AG09319 (cell line): ENCODE measurements at places on chromosomes 12 and 14.
A peak's percentile ranks its signal among the peaks of the same experiment; 100 is the strongest.

- no peak for DNase-seq
These were observed 32.0 kb downstream of the MYL2 start for GRCh38 chr12:110888256-110888991.

- no peak for DNase-seq
These were observed 22.5 kb downstream of the YBX3 start for GRCh38 chr12:10700581-10700980.

DNA sequence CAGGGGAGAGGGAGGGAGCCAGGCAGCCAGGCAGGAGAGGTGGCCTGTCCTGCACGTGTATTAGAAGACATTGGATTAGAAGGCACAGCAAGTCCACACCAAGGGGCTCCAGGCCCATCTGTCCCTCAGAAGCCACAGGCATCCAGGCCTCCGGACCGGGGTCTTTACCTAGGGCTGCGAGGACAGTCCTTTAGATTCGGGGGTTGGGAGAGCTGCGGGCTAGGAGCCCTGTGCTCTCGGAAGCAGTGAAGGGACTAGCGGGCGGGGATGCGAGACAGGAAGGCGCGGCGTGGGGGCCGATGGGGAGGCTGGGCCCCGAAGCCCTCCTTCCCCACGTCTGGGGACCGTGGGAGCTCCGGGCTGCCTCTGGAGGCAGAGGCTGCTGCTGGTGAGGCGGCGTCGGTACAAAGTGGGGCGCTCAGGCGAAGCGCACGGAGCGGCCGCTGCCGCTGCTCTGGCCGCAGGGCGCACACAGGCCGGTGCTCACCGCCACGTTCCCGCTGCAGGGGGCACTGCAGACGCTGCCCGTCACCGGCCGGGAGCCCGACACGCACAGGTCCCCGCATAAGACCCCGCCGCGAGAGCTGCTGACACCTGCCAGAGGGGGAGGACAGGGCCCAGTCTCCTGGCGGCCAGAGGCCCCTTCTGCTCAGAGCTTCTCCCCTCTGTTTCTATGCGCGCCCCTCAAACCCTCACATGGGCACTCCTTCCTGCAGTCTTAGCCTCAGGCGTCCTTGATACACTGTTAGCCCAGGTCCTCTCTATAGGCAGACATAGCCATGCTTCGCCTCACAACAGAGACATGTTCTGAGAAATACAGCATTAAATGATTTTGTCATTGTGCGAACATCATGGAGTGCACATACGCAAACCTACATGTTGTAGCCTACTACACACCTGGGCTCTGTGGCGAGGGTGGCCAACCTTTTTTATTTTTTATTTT lies 17.3 kb downstream of the KRT7 start:
- DNase-seq: no peak

DNA sequence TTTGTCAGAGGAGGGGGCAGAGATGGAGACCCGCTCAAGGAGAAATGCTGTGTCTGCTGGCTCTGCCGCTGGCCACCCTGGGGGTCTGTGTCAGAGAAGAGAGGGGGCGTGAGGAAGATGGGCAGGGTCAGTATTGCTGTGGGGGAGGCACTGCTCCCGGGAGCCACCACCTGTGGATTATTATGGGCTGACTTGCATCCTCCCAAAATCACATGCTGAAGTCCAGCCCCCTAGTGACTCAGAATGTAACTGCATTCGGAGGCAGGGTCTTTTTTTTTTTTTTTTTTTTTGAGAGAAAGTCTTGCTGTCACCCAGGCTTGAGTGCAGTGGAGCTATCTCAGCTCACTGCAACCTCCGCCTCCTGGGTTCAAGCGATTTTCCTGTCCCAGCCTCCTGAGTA lies 12.3 kb downstream of the ABCD4 start:
- DNase-seq: no peak

DNA sequence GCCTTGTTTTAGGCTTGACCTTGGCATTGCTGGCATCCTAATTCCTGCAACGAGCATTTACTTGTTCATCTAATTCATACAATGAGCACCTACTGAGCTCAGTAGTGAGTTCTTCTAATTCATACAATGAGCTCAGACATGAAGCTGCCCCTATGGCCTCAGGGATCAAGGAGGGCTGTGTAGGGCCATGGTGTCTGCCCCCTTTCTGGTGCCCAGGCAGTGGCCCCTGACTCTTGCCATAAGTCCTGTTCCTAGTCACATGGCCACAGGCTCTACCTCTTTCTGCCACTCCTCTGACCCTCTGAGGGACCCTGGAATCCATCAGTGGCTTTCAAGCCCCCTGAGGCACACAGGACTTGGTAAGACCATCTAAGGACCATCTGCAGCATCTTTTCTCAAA lies 148.8 kb downstream of the ZFP36L1 start:
- no peak for DNase-seq

GRCh38 chr12:57377103-57377840 lies 53.6 kb downstream of the R3HDM2 start:
- no peak for DNase-seq

- no peak for DNase-seq
These were observed 45.5 kb downstream of the MGST1 start for GRCh38 chr12:16392846-16393535.

- no peak for DNase-seq
These were observed 668.9 kb downstream of the AACS start for GRCh38 chr12:125734137-125734536.

DNA sequence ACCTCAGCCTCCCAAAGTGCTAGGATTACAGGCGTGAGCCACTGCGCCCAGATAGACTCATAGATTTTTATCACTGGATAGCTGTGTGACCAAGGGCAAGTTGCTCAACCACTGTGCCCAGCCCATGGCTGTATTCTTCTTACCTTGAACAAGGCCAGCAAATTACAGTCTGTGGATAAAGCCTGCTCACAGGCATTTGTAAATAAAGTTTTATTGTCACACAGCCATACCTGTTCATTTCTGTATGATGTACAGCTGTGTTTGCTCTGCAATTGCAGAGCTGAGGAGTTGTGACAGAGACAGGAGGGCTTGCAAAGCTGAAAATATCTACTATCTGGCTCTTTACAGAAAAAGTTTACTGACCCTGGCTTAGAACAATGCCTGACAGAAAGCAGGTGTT lies 35.2 kb upstream of the LHX5 start:
- no peak for DNase-seq

GRCh38 chr12:91836696-91837095 lies 308.9 kb downstream of the BTG1 start:
- DNase-seq: no peak

GRCh38 chr14:75456069-75456996 lies 28.5 kb downstream of the JDP2 start:
- no peak for DNase-seq

- DNase-seq: no peak
These were observed 212.6 kb downstream of the SLC16A7 start for GRCh38 chr12:59808317-59808910.

GRCh38 chr12:26727482-26728204 lies 105.4 kb downstream of the ITPR2 start:
- no peak for DNase-seq

GRCh38 chr14:100400115-100400514 lies 77.0 kb downstream of the SLC25A47 start:
- DNase-seq: no peak

- DNase-seq: no peak
These were observed 76.9 kb upstream of the TMEM263 start for GRCh38 chr12:106878804-106879203.

GRCh38 chr12:15453613-15454012 lies 131.3 kb downstream of the PTPRO start:
- DNase-seq: no peak

- DNase-seq: peak; percentile 93
These were observed 32.0 kb downstream of the LRIG3 start for GRCh38 chr12:58888131-58888783.

- no peak for DNase-seq
These were observed 154.3 kb downstream of the CEP83 start for GRCh38 chr12:94305130-94305957.

- no peak for DNase-seq
These were observed 229.9 kb downstream of the EFCAB11 start for GRCh38 chr14:89724628-89724960.

- DNase-seq: no peak
These were observed 22.0 kb downstream of the LRTM2 start for GRCh38 chr12:1842183-1842904.

- no peak for DNase-seq
These were observed 398.8 kb downstream of the SEC23A start for GRCh38 chr14:38704220-38704619.

GRCh38 chr14:67411820-67412421 lies at the start of gene PLEK2:
Gene PLEK2 (minus strand): TSS chr14:67412165. CDS start chr14:67412059, 106 bp downstream.
- no peak for DNase-seq

- no peak for DNase-seq
These were observed 79.0 kb downstream of the WDR20 start for GRCh38 chr14:102218688-102219087.

DNA sequence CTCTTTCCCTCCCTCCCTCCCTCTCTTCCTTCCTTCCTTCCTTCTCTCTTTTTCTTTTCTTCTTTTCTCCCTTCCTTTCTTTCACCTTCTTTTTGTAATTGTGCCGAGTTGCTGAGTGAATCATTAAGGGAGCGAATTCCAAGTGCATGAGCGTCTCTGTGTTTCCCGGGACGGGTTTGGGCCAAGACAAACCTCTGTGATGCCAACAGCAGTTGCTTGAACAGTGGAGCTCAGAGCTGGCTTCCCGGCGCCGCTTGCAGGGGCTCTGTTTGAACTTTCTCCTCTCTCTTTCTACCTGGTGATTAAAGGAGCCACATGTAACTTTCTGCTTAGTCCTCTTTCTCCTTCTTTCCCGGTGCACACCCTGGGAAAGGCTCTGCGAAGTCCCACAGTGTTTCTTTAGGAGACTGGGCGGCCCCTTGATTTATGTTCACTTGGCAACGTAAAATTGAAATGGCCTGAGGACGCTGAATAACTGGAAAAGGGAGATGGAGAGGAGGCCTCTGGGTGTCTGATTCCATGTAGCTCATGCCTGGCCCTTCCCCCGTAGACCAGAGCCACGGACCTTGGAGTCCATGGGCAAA lies 33.7 kb upstream of the MAP1LC3B2 start:
- DNase-seq: peak; percentile 67
